ENCODE measurements at places on chromosomes 2 and 18. TPM values are rescaled to one million over a fixed set of nuclear protein-coding genes. Genes with fewer than 3 reads are reported as not detected.

The ATP8B1 gene
- total RNA-seq, result 1.9 TPM

DNA sequence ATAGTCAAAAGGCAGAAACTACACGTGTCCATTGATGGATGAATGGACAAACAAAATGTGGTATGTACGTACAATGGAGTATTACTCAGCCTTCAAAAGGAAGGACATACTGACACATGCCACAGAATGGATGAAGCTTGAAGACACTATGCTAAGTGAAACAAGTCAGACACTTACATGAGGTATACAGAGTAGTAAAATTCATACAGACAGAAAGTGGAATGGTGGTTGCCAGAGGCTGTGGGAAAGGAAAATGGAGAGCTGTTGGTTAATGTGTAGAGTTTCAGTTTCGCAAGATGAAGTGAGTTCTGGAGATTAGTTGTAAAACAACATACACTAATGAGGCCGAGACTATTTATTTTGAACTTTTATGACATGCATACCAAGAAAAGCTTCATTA, 67.4 kb upstream of the EPB41L3 start:
- no peaks in the 10 kb centered on the region for H3K36me3 ChIP-seq
- H3K4me1 ChIP-seq, result no peaks in the 10 kb centered on the region
- no peak overlapping the region for H3K27ac ChIP-seq
- no peak overlapping the region for H3K4me3 ChIP-seq

- DNase-seq, result no peak
- peak overlapping the region; percentile 76 for H3K27ac ChIP-seq
- no peaks in the 10 kb centered on the region for H3K36me3 ChIP-seq
- no peaks in the 10 kb centered on the region for H3K27me3 ChIP-seq
- peaks cover 33% of the 10 kb centered on the region for H3K4me1 ChIP-seq
- no peak overlapping the region for H3K4me3 ChIP-seq
These were observed 33.1 kb upstream of the RASGRP3 start for GRCh38 chr2:33443274-33443829.

The SCN9A gene
- total RNA-seq, result 0.34 TPM

- no peak overlapping the region for H3K4me3 ChIP-seq
- DNase-seq, result no peak
- H3K27me3 ChIP-seq, result no peaks in the 10 kb centered on the region
- peaks cover 23% of the 10 kb centered on the region for H3K4me1 ChIP-seq
- H3K27ac ChIP-seq, result no peak overlapping the region
These were observed 38.1 kb downstream of the AFTPH start for GRCh38 chr2:64562148-64562784.

GRCh38 chr2:38064801-38065501, 11.0 kb downstream of the CYP1B1 start:
- no peak overlapping the region for H3K4me3 ChIP-seq
- no peaks in the 10 kb centered on the region for H3K36me3 ChIP-seq
- H3K27ac ChIP-seq, result no peak overlapping the region

DNA sequence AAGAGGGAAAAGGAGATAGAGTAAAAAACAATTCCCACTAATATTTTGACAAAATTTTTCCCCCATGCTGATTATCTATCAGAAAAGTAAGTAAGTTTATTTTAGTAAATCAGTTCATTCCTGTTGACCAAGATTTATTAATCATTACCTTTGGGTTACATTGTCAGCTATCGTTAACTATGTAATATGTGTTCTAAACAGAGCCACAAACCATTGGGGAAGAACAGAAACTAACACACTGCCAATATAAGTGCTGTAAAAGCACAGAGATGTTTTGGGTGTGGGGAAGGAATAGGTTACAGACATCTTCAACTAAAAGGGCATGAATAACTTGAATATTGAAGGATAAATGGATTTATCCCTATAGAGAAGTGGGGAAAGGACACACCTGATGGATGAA, 42.5 kb upstream of the ACADL start:
- H3K4me3 ChIP-seq, result no peak overlapping the region
- DNase-seq, result no peak
- no peak overlapping the region for H3K27ac ChIP-seq
- no peaks in the 10 kb centered on the region for H3K36me3 ChIP-seq

DNA sequence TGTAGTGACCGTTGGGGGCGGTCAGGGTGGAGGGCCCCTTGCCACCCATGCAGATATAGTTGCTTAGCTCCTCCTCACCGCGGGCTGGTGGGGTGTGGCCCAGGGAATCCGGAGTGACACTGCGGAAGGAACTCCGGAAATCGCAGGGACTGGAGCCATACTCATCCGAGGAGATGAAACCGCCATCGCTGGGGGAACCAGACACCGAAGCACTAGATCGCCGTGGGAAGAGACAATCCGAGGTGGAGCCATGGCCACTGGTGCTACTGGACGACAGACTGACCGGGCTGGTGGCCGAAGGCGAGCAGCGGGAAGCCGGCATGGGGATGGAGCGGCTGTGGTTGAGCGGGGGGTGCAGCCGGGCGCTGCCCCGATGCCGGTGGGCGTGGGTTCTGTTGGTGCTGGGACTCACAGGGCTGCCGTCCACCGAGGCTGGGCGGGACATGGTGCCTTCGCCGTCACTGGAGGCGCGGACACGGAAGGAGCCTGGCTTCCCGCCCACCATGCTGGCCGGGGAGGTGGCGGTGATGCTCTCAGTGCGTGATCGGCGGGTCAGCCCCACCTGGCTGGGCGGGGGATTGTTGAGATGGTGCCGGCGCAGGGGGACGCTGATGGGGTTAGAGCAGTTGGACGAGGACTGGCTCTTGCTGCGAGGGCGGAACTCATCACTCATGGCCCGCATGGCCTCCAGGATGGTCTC, 2.2 kb downstream of the IRS1 start:
- H3K36me3 ChIP-seq, result no peaks in the 10 kb centered on the region
- peak; percentile 73 for DNase-seq
- peak overlapping the region; percentile 89 for H3K4me3 ChIP-seq
- H3K27me3 ChIP-seq, result no peaks in the 10 kb centered on the region
- peak overlapping the region; percentile 99 for H3K27ac ChIP-seq

DNA sequence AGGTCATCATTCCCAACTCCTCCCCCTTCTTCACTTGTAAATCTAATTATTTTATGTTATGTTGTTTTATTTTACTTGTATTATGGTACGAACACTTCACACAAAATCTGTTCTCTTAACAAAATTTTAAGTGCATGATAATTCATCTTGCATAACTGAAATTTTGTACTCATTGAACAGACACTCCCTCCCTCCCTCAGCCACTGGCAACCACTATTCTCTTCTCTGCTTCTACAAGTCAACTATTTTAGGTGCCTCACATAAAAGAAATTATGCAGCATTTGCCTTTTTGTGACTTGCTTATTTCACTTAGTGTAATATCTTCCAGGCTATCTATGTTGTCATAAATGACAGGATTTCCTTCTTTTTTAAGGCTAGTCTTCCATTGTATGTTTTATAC, 30.4 kb upstream of the OSBPL6 start:
- no peaks in the 10 kb centered on the region for H3K36me3 ChIP-seq
- H3K27me3 ChIP-seq, result no peaks in the 10 kb centered on the region
- no peak overlapping the region for H3K27ac ChIP-seq
- DNase-seq, result no peak
- no peaks in the 10 kb centered on the region for H3K4me1 ChIP-seq

DNA sequence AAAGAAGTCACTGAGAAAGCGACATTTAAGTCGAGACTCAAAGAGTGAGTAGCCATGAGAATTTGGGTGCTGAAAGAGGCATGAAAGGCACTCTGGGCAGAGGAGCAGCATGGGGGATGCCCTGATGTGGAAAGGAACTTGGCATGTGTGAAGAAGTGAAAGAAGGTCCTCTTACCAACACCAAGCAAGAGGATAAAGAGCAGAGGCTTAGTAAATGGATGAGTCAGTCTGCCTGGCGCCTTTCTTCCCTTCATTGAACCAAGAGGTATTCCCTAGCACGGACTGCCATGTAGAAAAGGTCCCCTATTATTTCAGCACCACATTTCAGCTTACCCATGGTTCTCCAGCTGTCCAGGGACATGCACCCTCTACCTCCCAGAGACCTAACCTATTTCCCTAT, 221.1 kb upstream of the NRP2 start:
- no peak for DNase-seq
- H3K4me1 ChIP-seq, result no peaks in the 10 kb centered on the region
- H3K27ac ChIP-seq, result no peak overlapping the region
- no peaks in the 10 kb centered on the region for H3K27me3 ChIP-seq
- no peak overlapping the region for H3K4me3 ChIP-seq

DNA sequence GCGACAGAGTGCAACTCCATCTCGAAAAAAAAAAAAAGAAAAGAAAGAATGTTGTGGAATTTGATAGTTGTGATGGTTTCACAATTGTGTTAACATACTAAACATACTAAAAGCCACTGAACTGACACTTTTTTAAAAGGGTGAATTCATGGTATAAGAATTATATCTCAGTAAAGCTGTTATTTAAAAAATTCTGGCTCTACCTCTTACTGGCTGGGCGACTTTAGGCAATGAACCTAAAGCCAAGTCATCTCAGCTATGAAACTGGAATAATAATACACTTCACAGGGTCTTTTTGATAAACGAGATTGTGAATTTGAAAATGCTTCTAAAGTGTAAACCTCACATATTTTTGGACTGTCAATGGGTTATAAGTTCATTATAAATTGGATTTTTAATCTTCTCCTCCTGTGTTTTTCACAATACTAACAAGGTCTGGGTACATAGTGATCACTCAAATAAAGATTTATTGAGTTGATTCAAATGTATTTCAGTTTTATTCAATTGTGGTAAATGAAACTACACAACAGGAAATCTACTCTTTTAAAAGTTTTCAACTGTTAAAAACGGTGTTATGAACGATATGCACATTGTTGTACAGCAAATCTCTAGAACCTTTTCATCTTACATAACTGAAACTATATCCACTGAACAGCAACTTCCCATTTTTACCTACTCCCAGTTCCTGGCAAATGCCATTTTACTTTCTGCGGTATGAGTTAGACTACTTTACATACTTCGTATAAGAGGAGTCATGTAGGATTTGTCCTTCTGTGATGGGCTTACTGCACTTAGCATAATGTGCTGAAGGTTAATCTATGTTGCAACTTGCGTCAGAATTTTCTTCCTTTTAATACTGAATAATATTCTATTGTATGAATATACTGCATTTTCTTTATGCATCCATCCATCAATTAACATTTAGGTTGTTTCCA, 43.0 kb upstream of the GTF2A1L start:
- H3K27me3 ChIP-seq, result no peaks in the 10 kb centered on the region
- no peak overlapping the region for H3K27ac ChIP-seq
- no peaks in the 10 kb centered on the region for H3K4me1 ChIP-seq
- H3K36me3 ChIP-seq, result no peaks in the 10 kb centered on the region
- no peak overlapping the region for H3K4me3 ChIP-seq
- DNase-seq, result no peak

- H3K4me3 ChIP-seq, result no peak overlapping the region
- no peaks in the 10 kb centered on the region for H3K4me1 ChIP-seq
- H3K27ac ChIP-seq, result no peak overlapping the region
- no peaks in the 10 kb centered on the region for H3K36me3 ChIP-seq
- no peaks in the 10 kb centered on the region for H3K27me3 ChIP-seq
- no peak for DNase-seq
These were observed 132.8 kb upstream of the REG3A start for GRCh38 chr2:79292239-79292957.

DNA sequence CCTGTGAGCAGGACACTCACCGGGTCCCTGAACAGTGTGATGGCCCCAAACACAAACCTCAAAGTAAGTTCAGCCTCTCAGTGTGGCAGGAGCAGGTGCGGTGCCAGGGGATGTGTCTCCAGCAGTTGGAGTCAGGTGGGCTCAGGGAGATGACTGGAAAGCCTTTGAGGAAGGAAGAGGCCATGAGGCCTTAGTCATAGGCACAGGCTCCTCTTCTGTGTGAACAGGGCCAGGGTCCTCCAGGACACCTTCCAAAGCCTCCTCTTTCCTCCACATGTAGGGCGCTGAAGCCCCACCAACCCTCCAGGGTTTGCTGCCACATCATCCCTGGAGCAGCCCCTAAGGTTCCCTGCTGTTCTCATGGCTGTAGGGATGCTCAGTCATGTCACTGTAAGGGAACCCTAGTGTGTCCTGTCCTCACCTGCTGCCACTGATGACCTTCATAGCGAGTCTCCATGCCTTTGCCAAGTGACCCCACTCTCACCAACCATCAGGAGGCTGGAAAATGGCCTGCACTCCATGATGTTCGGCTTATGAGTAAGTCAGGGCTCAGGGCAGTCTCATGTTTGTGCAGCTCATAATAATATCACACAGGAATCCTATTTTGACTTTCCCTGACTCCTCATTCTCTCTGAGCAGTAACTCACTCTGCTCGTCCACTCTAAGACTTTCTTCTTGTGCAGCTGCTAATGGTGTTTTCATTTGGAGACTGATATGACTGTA, 1152.9 kb downstream of the RPIA start:
- no peaks in the 10 kb centered on the region for H3K36me3 ChIP-seq
- no peak overlapping the region for H3K27ac ChIP-seq
- DNase-seq, result peak; percentile 48
- H3K27me3 ChIP-seq, result no peaks in the 10 kb centered on the region
- no peak overlapping the region for H3K4me3 ChIP-seq

GRCh38 chr2:30541680-30542079, 94.6 kb downstream of the LCLAT1 start:
- no peaks in the 10 kb centered on the region for H3K36me3 ChIP-seq
- H3K4me1 ChIP-seq, result no peaks in the 10 kb centered on the region
- H3K4me3 ChIP-seq, result no peak overlapping the region
- no peaks in the 10 kb centered on the region for H3K27me3 ChIP-seq
- H3K27ac ChIP-seq, result no peak overlapping the region
- no peak for DNase-seq

GRCh38 chr2:45705233-45705632, 53.8 kb downstream of the PRKCE start:
- no peak overlapping the region for H3K27ac ChIP-seq
- H3K36me3 ChIP-seq, result no peaks in the 10 kb centered on the region
- no peak for DNase-seq
- peaks cover 37% of the 10 kb centered on the region for H3K4me1 ChIP-seq
- no peaks in the 10 kb centered on the region for H3K27me3 ChIP-seq

GRCh38 chr2:41204315-41204714, 752.4 kb upstream of the SLC8A1 start:
- no peaks in the 10 kb centered on the region for H3K27me3 ChIP-seq
- peaks cover 1% of the 10 kb centered on the region for H3K4me1 ChIP-seq
- H3K4me3 ChIP-seq, result no peak overlapping the region

The MYCN gene
- 0.25 TPM for total RNA-seq

GRCh38 chr2:118525346-118525745, 322.1 kb downstream of the EN1 start:
- H3K36me3 ChIP-seq, result no peaks in the 10 kb centered on the region
- H3K4me3 ChIP-seq, result no peak overlapping the region

The GDF7 gene
- total RNA-seq, result 0.94 TPM

DNA sequence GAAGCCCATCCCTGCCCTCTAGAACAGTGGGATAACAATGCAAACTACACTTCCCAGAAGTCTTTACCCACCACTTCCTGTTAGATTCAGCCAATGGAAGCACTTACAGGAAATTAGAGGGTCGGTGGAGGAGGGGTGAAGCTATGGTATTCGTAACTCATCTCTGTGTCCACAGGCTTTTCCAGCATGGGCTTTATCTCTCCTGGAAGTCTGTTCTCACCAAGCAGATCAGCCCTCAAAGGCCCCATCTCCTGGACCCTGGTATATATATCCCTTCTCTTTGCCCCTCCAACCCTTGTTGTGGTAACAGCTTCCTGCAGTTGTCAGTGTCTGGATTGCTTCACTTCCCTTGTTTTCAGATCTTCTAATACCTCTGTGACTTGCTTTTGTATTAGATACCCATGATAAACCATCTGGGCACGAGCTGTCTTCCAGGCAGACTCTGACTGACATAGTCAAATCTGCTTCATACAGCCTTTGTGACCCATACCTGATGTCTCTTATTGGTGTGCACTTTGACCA, 475.0 kb upstream of the POU3F3 start:
- no peaks in the 10 kb centered on the region for H3K4me1 ChIP-seq
- DNase-seq, result no peak
- H3K4me3 ChIP-seq, result peak overlapping the region; percentile 55
- no peaks in the 10 kb centered on the region for H3K27me3 ChIP-seq
- H3K27ac ChIP-seq, result no peak overlapping the region
- no peaks in the 10 kb centered on the region for H3K36me3 ChIP-seq

Data from psoas muscle (tissue), 8 donors.